ENCODE measurements at places on chromosomes 4 and X.
A peak's percentile ranks its signal among the peaks of the same experiment; 100 is the strongest.

- H3K4me1 ChIP-seq = no peaks in the 10 kb centered on the region
- H3K36me3 ChIP-seq = no peaks in the 10 kb centered on the region
- DNase-seq = no peak
- H3K27me3 ChIP-seq = no peaks in the 10 kb centered on the region
These were observed 14.0 kb downstream of the PDGFC start for GRCh38 chr4:156957556-156957955.

- H3K4me1 ChIP-seq = peaks cover 8% of the 10 kb centered on the region
- H3K27ac ChIP-seq = no peak overlapping the region
- H3K36me3 ChIP-seq = peaks cover 38% of the 10 kb centered on the region
- H3K4me3 ChIP-seq = no peak overlapping the region
- no peak for DNase-seq
These were observed 34.2 kb downstream of the ARAP2 start for GRCh38 chr4:36209941-36210649.

- no peaks in the 10 kb centered on the region for H3K27me3 ChIP-seq
- H3K36me3 ChIP-seq = no peaks in the 10 kb centered on the region
- H3K4me3 ChIP-seq = no peak overlapping the region
These were observed 14.6 kb downstream of the PLP1 start for GRCh38 chrX:103791228-103791627.

DNA sequence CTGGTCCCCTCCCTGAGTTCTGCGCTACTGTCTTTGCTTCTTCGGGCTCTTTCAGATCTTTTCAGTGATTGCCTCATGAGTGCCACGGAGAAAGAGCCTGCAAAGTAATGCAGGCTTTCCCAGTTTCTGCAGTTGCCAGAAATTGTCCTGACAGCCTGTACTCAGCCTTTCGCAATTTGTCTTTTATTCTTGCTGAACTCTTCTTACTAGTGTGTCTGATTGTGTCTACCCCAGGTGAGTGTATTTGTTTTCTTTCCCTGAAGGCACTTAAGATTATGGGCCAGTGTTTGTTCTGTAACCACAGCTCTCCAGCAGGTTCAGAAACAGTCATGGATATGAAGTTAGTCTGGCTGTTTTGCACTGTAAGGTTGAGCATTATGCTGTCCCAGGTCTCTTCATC is 47.1 kb downstream of the FAM193A start:
- H3K4me1 ChIP-seq = peaks cover 32% of the 10 kb centered on the region
- H3K4me3 ChIP-seq = no peak overlapping the region
- no peak overlapping the region for H3K27ac ChIP-seq
- no peaks in the 10 kb centered on the region for H3K36me3 ChIP-seq
- DNase-seq = no peak

GRCh38 chrX:96538104-96538725 is 146.4 kb upstream of the DIAPH2 start:
- no peaks in the 10 kb centered on the region for H3K27me3 ChIP-seq
- no peak for DNase-seq
- no peak overlapping the region for H3K27ac ChIP-seq
- no peaks in the 10 kb centered on the region for H3K4me1 ChIP-seq

- no peaks in the 10 kb centered on the region for H3K27me3 ChIP-seq
- peaks cover 36% of the 10 kb centered on the region for H3K4me1 ChIP-seq
- H3K27ac ChIP-seq = peak overlapping the region; percentile 52
- DNase-seq = peak; percentile 62
These were observed 69.1 kb downstream of the FAM53A start for GRCh38 chr4:1614854-1615595.

- no peaks in the 10 kb centered on the region for H3K36me3 ChIP-seq
- H3K4me1 ChIP-seq = no peaks in the 10 kb centered on the region
- no peak overlapping the region for H3K4me3 ChIP-seq
These were observed 309.1 kb downstream of the TLL1 start for GRCh38 chr4:166182145-166182544.

DNA sequence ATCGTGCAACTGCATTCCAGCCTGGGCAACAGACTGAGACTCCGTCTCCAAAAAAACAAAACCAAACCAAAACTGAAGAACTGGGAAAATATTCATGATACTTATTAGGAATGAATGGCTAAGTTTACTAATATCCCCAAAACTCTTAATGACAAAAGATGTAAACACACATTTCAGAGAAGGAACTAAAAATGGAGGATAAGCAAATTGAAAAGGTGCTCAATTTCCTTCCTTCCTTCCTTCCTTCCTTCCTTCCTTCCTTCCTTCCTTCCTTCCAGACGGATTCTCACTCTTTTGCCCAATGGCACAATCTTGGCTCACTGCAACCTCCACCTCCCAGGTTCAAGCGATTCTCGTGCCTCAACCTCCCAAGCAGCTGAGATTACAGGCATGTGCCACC is 44.4 kb upstream of the CDKN2AIP start:
- no peaks in the 10 kb centered on the region for H3K27me3 ChIP-seq
- peaks cover 18% of the 10 kb centered on the region for H3K4me1 ChIP-seq

DNA sequence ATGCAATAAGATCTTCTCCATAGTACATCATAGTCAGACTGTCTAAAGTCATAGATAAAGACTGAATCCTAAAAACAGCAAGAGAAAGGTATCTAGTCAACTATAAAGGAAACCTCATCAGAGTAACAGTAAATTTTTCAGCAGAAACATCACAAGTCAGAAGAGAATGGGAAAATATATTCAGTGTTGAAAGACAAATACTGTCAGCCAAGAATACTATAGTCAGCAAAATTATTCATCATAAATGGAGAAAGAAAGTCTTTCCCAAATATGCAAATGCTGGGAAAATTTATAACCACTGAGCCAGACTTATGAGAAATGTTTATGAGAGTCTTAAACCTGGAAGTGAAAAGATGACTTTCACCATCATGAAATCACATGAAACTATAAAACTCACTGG is 136.7 kb downstream of the KDR start:
- H3K36me3 ChIP-seq = no peaks in the 10 kb centered on the region
- no peaks in the 10 kb centered on the region for H3K4me1 ChIP-seq
- H3K27ac ChIP-seq = no peak overlapping the region
- no peaks in the 10 kb centered on the region for H3K27me3 ChIP-seq
- H3K4me3 ChIP-seq = no peak overlapping the region

- H3K27me3 ChIP-seq = no peaks in the 10 kb centered on the region
- no peak overlapping the region for H3K27ac ChIP-seq
- H3K4me3 ChIP-seq = no peak overlapping the region
- H3K4me1 ChIP-seq = no peaks in the 10 kb centered on the region
- no peak for DNase-seq
- H3K36me3 ChIP-seq = no peaks in the 10 kb centered on the region
These were observed 57.5 kb downstream of the DCX start for GRCh38 chrX:111354496-111354895.

DNA sequence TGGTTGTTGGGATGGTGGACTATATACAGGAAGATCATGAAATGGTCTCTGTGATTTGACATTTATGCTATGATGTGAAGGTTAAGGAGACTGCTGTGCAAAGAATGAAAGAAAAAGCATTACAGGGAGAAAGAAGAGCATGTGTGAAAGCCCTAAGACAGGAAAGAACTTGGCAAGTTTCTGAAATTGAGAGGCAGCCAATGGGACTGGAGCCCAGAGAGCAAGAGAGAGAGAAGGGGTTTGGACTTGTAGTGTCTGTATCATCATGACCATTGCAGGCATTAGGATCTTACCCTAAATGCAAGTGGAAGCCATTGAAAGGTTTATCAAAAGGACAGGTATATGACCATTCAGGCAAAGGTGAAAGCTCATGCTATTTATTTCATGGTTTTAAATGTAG is 147.1 kb downstream of the NAA11 start:
- H3K4me3 ChIP-seq = no peak overlapping the region
- no peak for DNase-seq
- no peaks in the 10 kb centered on the region for H3K36me3 ChIP-seq
- H3K27ac ChIP-seq = no peak overlapping the region
- no peaks in the 10 kb centered on the region for H3K27me3 ChIP-seq
- no peaks in the 10 kb centered on the region for H3K4me1 ChIP-seq

- no peaks in the 10 kb centered on the region for H3K4me1 ChIP-seq
- no peaks in the 10 kb centered on the region for H3K36me3 ChIP-seq
- no peaks in the 10 kb centered on the region for H3K27me3 ChIP-seq
- no peak overlapping the region for H3K4me3 ChIP-seq
These were observed 209.3 kb downstream of the PTTG2 start for GRCh38 chr4:38169524-38169923.

DNA sequence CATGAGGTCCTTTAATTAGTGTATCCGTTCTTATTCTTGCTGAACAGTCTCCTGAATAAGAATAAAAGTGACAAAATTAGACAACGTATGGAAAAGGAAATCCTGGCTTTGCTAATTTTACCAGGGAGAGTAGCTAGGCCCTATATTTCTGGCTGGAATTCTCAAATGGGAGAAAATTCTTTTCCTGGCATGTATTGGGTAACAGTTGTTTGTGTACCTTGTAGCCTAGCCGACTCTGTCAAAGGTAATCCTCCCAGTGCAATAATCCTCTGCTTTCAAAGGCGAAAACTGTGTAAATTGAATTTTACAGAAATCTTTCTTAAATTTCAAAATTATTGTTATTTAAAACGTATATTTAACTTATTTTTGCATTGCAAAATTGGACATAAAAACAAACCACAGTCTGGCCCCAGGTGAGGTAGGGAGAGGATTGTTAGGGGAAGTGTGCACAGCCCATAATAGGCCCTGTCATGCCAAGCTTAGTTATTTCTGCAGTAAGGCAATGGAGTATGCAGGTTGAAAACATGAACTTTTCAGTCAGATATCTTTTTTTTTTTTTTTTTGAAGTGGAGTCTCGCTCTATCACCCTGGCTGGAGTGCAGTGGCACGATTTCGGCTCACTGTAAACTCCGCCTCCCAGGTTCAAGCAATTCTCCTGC is 18.9 kb upstream of the TENM3 start:
- no peak overlapping the region for H3K27ac ChIP-seq
- no peaks in the 10 kb centered on the region for H3K36me3 ChIP-seq
- no peaks in the 10 kb centered on the region for H3K4me1 ChIP-seq

DNA sequence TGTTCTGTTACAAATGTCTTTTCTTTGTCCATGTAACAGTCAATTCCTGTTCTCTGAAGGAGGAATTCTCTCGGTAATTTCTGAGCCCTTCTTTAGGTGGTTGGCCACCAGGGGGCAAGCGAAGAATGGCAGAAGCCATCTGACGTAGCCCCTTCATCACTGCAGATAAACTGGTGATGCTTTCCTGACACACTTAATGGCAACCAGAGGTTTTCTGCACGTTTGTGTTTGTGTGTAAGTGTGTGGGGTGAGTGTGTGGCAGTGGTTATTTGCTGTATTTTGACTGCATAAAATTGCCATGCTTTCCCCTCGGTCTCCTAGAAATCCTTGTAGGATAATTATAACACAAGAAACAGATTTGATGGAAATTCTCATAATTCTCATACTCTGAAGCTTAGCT is 64.8 kb upstream of the STOX2 start:
- H3K27me3 ChIP-seq = peaks cover 9% of the 10 kb centered on the region
- DNase-seq = peak; percentile 68
- no peaks in the 10 kb centered on the region for H3K36me3 ChIP-seq
- H3K4me3 ChIP-seq = no peak overlapping the region

- no peak overlapping the region for H3K4me3 ChIP-seq
- no peaks in the 10 kb centered on the region for H3K27me3 ChIP-seq
- no peaks in the 10 kb centered on the region for H3K36me3 ChIP-seq
- no peaks in the 10 kb centered on the region for H3K4me1 ChIP-seq
These were observed 178.4 kb downstream of the MGST2 start for GRCh38 chr4:139844057-139844456.

GRCh38 chrX:11210415-11210801 is 82.8 kb upstream of the AMELX start:
- H3K36me3 ChIP-seq = no peaks in the 10 kb centered on the region
- H3K4me1 ChIP-seq = no peaks in the 10 kb centered on the region
- no peak overlapping the region for H3K4me3 ChIP-seq
- no peaks in the 10 kb centered on the region for H3K27me3 ChIP-seq
- no peak overlapping the region for H3K27ac ChIP-seq

DNA sequence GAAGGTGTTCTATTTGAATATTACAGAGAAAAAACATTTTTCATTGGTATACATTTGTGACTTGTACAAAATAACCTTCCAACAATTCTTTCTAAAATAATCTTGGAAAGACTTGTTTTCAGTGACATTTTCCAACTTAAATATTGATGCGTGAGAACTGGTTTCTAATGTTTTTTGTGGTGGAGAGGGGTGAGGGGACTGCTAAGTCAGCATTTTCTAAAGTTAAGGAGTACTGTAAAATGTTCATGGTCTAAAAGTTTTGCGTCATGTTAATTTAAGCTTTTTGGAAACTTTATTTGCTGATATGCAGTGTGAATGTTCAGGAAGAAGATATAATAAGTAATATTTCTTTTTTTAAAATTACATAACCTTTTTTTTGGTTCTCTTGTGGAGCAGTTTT is 229.3 kb downstream of the MAGEB5 start:
- no peak overlapping the region for H3K27ac ChIP-seq
- no peaks in the 10 kb centered on the region for H3K27me3 ChIP-seq
- no peaks in the 10 kb centered on the region for H3K36me3 ChIP-seq
- H3K4me1 ChIP-seq = no peaks in the 10 kb centered on the region

- no peaks in the 10 kb centered on the region for H3K36me3 ChIP-seq
- H3K27ac ChIP-seq = no peak overlapping the region
- no peak for DNase-seq
- no peaks in the 10 kb centered on the region for H3K27me3 ChIP-seq
- H3K4me1 ChIP-seq = no peaks in the 10 kb centered on the region
- H3K4me3 ChIP-seq = no peak overlapping the region
These were observed 762.4 kb downstream of the DMD start for GRCh38 chrX:32448945-32449344.

- no peaks in the 10 kb centered on the region for H3K27me3 ChIP-seq
- DNase-seq = no peak
- no peak overlapping the region for H3K4me3 ChIP-seq
- no peaks in the 10 kb centered on the region for H3K36me3 ChIP-seq
These were observed 13.7 kb upstream of the KLHL5 start for GRCh38 chr4:39048311-39048710.

DNA sequence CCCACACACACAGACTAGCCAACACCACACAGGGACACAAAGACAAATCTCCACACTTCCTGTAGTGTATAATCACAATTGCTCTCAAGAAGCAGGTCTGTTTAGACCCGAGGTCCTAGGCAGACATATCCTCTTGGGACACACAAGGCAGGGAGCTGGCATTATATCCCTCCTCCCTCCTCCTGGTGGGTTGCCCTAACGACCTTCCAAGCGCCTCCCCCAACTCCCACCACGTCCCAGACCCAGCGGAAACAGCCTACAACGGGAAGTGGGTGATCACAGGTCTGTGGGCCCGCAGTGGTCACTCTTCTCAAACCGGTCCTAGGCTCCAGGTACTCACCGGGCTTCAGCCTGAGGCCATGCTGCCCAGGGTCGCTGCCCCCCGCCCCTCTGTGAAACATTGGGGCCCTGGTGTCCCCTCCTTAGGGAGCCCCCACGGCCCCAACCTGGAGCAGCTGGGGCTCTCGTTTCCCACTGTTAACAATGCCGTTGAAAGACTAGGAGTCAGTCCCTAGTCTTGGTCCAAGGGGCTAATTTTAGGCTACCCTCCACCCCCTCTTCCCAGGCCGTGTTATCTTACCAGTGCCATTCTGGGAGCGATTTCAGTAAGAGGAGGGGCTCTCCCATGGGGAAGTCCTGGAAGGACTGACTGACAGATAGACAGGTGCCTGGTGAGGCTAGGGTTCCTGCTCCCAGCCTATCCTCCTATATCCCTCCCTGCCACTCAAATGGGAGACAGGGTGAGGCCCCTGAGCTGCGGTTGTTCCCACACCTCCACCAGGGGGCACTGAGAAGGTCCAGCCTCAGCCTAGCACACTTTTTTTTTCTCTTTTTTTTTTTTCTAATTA is at the start of gene ASB12:
ASB12 (minus strand) TSS at position 485 of the 848 bp plus-strand sequence. CDS start 4,957 bp downstream, outside the sequence.
- no peaks in the 10 kb centered on the region for H3K36me3 ChIP-seq
- no peak within 1 kb of the TSS for H3K27ac ChIP-seq
- no peak within 1 kb of the TSS for H3K4me3 ChIP-seq
- no peaks in the 10 kb centered on the region for H3K4me1 ChIP-seq
- DNase-seq = no peak

GRCh38 chrX:18871161-18871890 is 112.6 kb downstream of the PHKA2 start:
- no peak overlapping the region for H3K27ac ChIP-seq
- no peak for DNase-seq
- peaks cover 2% of the 10 kb centered on the region for H3K27me3 ChIP-seq
- H3K4me1 ChIP-seq = peaks cover 2% of the 10 kb centered on the region
- H3K36me3 ChIP-seq = no peaks in the 10 kb centered on the region

All from CD4-positive, alpha-beta T cell (primary cell).